T-helper 17 cell (primary cell): ENCODE measurements at places on chromosomes 11 and 22. TPM values are rescaled to one million over a fixed set of nuclear protein-coding genes. Genes with fewer than 3 reads are reported as not detected.

Gene LMO2
- 2.1 TPM for total RNA-seq

Gene MS4A3
- 0.39 TPM for total RNA-seq

Gene DEPDC7
- 0.70 TPM for total RNA-seq

Gene PRR33
- total RNA-seq = not detected

Gene ACR
- not detected for total RNA-seq

Gene EMID1
- total RNA-seq = not detected

Gene DLG2
- total RNA-seq = 1.0 TPM

Gene KIF18A
- total RNA-seq = 8.9 TPM

Gene PANX1
- 19.8 TPM for total RNA-seq

Gene OR10AG1
- not detected for total RNA-seq

Gene CST6
- not detected for total RNA-seq

Gene SCUBE1
- not detected for total RNA-seq

Gene KRTAP5-7
- total RNA-seq = not detected

Gene TEX12
- total RNA-seq = 0.32 TPM

Gene PLEKHB1
- total RNA-seq = 33.8 TPM

Gene IGLL1
- total RNA-seq = not detected

Gene SMIM38
- total RNA-seq = 0.34 TPM

Gene SCGB1D2
- total RNA-seq = not detected

Gene OR8K1
- not detected for total RNA-seq

Gene SCGB2A2
- not detected for total RNA-seq

Gene SUSD2
- total RNA-seq = 1.1 TPM

Gene CCDC90B
- 20.6 TPM for total RNA-seq

Gene PIWIL4
- 1.3 TPM for total RNA-seq

Gene FDX1
- 12.1 TPM for total RNA-seq
